ENCODE measurements at places on chromosomes 5 and 9. TPM values are rescaled to one million over a fixed set of nuclear protein-coding genes. Genes with fewer than 3 reads are reported as not detected.

ACTBL2 gene
- 1.5 TPM for total RNA-seq

PHF24 gene
- 0.58 TPM for total RNA-seq

PCDHGA11 gene
- 7.4 TPM for total RNA-seq

RELL2 gene
- 12.6 TPM for total RNA-seq

PCDHA11 gene
- 1.2 TPM for total RNA-seq

PCDHGA2 gene
- total RNA-seq: 2.8 TPM

SLC6A18 gene
- not detected for total RNA-seq
